T-helper 22 cell (primary cell): ENCODE measurements at places on chromosomes 1 and 21.

- DNase-seq = no peak
These were observed 55.4 kb upstream of the JAK1 start for GRCh38 chr1:65021795-65022194.

- DNase-seq = no peak
These were observed 159.1 kb upstream of the RAB4A start for GRCh38 chr1:229111703-229112319.

DNA sequence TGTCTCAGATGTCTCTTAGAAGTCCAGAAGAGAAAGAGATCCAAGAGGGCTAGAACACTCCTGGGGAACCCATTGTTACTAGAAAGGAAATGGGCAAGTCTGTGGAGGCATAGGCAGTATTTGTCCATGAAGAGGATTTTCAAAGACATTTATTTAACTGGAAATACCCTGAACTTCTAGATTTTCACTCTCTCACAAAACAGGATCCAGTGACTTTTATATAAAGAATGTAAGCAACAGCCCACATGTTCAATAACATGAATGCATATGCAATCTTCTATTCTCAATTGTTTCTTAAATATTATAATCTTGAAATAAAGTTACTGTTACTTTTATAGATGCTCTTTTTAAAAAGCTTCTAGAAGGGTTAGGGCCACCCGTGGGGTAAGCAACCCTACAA lies 53.4 kb downstream of the TBX15 start:
- DNase-seq = no peak

GRCh38 chr21:36803816-36804439 lies 105.0 kb downstream of the SIM2 start:
- DNase-seq = no peak

- DNase-seq = no peak
These were observed 237.3 kb upstream of the POU3F1 start for GRCh38 chr1:38283696-38284470.
